Brain (organoid and tissue), 16 donors: ENCODE measurements at places on chromosomes 12 and 14.
A peak's percentile ranks its signal among the peaks of the same experiment; 100 is the strongest.

- no peak for DNase-seq
These were observed 298.1 kb upstream of the CLEC14A start for GRCh38 chr14:38554026-38554425.

DNA sequence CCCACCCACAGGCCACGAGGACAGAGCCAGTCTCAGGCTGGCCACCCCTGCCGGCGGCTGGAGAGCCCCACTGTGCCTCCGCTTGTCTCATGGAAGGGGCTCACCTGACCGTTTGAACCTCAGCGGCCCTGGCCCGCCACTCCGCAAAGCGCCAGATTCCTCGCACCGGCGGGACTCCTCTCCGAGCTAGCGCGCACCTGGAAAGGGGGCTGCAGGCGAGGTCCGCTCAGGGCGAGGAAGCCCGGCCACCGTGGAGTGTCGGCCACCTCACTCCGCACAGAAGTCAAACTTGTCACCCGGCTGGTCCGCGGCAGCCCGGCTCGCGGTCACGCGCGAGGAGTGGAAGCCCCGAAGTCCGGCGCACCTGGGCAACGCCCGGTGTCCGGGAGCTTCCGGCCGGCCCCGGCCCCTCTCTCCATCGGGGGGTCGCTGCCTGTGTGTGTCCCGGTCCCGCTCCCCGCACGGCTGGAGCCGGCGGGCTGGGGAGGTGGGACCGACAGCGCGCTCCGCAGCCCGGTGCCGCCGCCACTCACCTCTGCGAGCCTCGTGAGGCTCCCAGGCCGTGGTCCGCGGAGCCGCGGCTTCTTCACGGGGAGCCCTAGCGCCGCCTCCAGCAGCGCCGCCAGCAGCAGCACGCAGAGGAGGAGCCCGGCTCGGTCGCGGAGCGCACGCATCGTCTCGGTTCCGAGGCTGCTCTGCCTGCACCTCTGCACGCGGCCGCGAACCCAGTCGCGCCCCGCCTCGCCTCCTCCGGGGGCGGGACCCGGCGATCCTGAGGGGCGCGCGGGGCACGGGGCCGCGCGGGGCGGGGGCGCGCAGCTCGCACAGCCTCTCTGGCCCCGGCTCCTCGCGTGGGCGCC lies at the start of gene ISM2:
TSS of gene ISM2 (minus strand) at position 697 of the 860 bp plus-strand sequence. CDS start at position 674, 23 bp downstream.
- peak; percentile 67 for DNase-seq

DNA sequence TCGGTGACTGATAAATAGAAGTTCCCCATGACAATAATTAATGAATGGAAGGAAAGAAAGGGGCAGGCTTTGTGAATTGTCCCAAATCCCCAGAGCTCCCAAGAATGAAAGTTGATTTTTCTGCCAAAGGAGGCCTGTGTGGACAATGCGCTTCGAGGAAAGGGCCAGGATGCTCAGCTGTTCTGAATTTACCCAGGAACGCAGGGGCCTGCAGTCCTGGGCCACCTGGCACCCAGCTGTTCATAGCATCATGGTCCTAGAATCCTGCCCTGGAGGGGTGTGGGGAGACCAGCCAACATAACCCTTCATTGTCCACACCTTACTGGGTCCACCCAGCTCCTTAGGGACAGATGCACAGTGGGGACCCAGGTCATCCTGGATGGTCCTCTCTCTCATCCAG lies 587.5 kb downstream of the BCL11B start:
- no peak for DNase-seq

DNA sequence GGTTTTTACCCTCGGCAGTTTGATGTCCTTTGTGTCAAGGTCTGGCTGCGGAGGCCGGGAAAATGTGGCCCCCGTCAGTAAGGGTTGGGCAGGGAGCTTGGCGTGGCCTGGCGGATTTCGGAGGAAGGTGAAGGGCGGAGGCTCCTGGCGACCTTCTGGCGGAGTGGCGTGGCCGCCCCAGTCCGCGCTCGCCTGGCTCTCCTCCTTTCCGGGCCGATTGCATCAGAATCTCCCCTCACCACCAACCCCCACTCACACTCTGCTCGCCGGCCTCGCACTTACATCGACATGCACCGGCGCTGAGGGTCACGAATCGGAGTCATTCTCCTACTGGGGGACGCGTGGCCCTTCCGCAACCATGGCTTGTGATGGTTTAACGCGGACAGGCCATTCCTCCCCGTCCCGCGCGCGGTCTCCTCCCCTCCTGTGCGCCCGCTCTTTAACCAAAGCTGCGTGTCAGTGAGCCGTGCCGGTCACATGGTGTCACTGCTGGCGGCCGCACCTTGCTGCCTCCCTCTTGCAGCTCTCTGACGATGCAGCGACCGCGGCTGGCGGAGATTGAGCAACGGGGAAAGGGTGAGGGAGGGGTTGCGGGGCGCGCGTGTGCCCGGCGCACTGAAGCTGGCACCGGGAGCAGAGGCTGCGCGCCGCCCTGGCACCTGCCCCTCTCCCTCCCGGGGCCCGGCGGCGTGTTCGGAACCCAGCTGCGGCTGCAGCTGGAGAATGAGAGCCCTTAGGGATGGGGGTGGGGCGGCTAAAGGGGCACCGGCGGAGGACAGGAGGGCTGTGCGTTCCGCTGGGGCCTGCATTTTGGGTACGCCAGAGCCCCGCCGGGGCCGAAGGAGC lies at the start of gene SLC38A1:
TSS of gene SLC38A1 (minus strand) at position 461 of the 846 bp plus-strand sequence. CDS start 29,243 bp downstream, outside the sequence.
- peak; percentile 92 for DNase-seq

DNA sequence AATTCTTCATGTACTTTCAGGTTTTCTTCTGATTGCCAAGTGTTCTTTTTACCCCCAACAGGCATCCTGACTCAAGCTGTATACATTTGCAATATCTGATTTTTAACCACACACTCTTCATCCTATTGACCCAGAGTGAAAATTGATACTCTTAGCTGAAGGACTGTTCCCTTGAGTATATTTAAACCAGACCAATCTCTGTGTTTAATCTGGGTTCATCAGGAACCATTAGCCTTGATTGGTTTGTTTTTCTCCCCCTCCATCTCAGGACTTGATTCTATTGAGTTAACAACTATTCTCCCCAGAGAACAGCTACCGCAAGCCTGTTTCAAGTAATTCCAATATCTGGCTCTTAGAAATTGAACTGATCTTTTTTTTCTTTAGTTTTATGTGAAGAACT lies 222.3 kb upstream of the NOVA1 start:
- no peak for DNase-seq

DNA sequence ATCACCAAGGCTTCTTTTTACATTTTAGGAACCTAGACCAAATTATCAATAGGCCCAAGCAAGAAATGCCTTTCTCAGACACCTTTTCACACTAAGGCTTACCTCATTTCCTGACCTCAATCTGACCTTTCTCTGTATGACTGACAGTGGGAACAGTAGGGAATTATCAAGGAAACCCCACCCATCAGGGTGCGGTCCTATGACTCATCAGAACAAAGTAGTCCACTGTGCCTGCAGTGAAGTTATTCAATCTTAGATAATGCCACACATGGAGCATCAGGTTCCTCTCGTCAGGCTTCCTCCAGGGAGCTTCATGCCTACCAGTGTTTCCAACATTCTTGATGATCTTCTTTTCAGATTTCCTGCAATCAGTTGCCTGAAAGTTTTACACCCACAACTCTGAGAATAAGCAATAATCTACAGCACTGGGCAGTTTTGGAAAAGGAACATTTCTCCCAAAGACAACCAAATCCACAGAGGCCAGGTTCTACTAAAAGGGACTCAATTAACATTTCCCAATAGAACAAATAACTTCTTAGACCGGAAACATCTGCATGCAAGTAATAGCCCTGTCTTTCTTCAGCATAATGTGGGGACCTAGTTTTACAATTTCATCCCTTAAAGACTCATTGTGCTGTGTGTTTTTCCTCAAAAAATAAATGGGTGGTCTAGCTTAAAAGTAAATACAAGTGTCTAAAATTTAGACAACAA lies 35.9 kb upstream of the TMTC2 start:
- no peak for DNase-seq

- no peak for DNase-seq
These were observed 85.7 kb downstream of the SPPL3 start for GRCh38 chr12:120818416-120818815.

GRCh38 chr14:55752580-55753390 lies 172.8 kb downstream of the KTN1 start:
- DNase-seq = peak; percentile 33

GRCh38 chr12:96215919-96216273 lies 21.7 kb downstream of the ELK3 start:
- no peak for DNase-seq

DNA sequence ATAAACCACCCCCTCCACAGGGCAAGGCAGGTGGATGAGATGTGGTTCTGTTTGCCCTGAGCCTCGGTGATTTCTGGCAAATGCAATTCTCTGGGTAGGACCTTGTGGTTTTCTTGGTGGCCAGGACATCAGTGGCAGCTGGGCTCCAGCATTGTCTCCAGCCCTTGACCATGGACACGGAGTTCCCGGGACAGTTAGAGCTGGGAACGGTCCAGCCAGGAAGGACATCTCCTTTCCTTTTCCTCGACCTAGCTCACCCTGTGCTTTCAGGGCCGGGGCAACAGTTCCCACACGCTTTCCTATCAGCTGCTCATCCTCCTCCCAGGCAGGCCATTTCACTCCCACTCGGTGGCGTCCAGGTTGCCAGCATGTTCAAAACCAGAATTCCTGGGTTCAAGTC lies 9.2 kb downstream of the SERPINA4 start:
- DNase-seq = no peak

DNA sequence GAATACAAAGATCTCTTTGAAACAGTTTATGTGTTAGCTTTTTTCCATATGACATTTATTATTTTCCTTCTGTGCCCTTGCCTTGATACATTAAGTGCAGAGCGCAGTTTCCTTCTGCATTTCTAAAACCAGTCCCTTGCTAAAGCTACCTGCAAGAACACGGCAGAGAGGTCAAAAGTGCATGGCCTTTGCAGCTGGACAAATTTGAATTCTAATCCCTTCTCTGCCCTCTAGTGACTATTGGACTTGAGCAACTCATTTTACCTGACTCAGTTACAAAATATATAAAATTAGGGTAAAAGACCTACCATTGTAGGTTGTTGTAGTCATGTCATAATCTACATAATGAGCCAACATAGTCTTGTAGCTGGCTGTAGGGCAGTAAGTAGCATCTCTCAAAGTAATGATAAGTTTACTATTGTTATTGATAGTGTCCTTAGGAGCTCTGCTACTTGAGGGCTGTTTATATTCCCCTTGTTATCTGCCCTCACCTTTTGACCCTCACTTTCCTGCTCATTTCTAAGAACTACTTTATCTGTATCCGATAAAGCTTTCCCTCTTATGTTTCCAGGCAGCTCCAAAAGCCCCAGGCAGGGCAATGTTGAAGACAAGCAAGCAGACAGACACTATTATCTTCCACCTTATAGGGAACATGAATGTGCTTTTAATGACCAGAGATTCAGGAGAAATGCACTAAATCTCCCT lies 120.0 kb upstream of the PDZRN4 start:
- DNase-seq = no peak

- no peak for DNase-seq
These were observed 57.9 kb upstream of the SLC38A2 start for GRCh38 chr12:46430340-46430948.

DNA sequence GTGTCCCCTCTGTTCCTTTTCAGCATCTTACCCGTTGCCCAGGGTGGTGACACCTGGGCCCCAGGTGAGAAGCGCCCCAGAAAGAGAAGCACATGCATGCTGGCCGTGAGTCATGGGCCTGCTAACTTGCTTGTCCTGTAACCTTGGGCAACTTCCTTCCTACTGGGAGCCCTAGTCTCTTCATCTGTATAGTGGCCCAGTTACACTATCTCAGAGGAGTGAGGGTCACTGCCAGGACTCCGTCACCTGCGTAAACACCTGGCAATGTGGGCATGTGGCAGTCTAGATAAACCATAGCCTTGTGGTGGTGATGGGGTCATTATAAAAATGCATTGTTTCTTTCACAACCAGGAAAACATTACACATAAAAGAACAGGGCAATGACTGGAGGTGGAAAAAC lies 125.2 kb downstream of the SLC25A47 start:
- no peak for DNase-seq

- no peak for DNase-seq
These were observed 1.1 kb upstream of the BCL11B start for GRCh38 chr14:99272899-99273765.

DNA sequence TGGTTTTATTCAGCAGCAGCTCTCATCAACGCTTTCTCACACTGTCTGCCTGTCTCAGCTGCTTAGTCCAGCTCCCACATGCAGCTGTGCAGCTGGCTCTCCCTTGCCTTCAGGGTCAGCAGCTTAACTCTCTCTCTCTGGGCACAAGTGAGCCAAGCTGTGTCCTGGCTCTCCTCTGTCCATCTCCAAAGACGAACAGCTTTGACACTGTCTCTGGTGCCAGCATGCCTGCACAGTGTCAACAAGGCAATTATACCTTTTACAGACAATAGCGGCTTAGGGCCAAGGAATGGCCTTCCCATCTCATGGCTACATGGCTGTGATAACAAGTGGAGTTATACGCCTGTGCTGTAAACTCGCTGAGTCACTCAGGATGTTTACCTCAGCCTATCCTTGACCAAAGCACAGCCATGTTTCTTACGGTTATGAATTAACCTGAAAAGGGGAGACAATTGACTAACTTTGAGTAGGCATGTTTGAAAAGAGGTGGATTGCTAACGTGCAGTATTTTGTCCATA lies 38.4 kb upstream of the MANSC4 start:
- no peak for DNase-seq

DNA sequence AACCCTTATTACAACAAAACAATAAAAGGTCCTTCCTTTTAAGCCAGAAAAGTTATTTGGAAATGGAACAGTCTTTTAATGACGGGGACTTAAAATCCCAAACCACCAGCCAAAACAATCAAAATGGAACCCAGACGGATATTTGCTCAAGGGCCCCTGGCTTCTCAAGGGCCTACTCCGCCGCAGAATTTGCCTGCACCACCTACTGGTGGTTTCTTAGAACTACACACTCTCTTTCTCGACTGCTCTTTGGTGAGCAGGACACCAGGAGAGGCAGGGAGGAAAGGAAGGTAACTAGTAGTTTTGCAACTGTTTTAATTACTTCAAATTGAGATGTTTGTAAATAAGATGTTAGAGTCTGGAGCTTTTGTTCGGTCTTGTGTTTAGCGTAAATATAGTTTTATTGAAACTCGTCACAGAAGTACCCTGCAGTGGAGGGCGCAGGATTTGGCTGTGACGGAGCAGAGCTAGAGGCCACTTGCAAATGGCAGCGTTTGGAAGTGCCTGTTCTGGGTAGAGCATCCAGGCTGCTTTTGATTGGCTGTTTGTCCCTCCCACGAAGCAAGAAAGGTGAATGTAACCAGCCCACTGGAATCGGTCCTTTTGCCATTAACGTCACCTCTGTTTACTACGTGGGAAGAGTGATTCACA lies 238.5 kb downstream of the CACNA1C start:
- no peak for DNase-seq
